ENCODE measurements at places on chromosomes 5 and 9.

DNA sequence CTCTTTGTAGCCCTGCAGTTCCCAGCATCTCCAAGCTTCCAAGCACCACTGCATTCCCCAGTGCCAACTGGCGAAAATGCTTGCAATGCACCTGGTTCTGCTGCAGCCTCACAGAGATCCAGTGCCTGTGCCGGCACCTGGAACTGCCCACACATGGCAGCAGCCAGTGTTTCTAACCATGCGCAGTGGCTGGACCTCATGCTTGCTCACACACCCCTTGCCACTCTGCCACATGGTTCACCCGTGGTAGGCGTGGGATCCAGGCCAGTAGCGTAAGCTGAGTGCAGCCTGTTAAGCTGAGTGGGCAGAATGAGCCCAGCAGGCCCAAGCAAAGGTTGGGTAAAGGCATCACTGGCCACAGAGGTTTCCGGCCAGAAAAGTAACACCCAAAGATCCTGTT lies 214.1 kb upstream of the VLDLR start:
- DNase-seq = no peak

DNA sequence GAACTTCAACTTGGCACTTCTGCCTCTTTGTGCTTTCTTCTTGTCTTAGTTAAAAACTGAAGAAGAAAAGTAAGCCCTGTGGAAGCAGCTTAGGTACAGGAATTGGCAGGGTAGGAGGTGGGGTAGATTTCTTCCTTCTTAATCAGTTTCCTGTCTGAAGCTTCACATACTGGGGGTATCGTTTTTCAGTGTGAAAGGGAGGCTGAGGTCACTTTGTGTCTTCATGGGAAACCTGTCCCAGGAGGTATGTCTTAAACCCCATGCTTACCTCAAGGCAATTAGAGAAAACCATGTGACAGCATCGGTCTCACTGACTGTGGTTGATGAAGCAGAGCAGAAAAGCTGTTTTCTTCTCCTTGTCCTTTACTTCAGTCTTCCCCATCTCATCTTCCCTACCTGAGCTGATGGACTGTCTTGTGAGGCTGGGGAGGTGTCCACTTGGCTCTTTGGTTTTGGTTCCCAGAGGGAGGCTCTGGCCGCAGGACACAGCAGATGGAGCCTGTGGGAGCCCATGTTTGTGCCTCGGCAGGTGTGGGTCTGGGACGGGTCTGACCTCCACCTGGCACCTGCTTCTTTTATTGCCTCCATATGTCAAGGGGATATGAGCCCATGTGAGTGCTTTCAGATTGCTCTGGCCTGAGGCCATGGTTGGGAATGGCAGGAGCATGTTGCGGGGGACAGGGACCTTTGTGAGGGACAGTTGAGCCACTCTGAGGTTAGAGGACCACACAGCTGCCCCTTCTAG lies 47.0 kb downstream of the SH3GL2 start:
- no peak for DNase-seq

- peak; percentile 90 for DNase-seq
Measured at GRCh38 chr9:88388203-88388885, at the start of gene SPIN1. SPIN1 (plus strand) TSS chr9:88388444; CDS start chr9:88426540, 38,096 bp downstream.

- DNase-seq = peak; percentile 93
Measured at GRCh38 chr9:133144142-133144903, 19.4 kb downstream of the GBGT1 start.

GRCh38 chr9:37996819-37997217 lies 72.2 kb downstream of the SHB start:
- DNase-seq = no peak

DNA sequence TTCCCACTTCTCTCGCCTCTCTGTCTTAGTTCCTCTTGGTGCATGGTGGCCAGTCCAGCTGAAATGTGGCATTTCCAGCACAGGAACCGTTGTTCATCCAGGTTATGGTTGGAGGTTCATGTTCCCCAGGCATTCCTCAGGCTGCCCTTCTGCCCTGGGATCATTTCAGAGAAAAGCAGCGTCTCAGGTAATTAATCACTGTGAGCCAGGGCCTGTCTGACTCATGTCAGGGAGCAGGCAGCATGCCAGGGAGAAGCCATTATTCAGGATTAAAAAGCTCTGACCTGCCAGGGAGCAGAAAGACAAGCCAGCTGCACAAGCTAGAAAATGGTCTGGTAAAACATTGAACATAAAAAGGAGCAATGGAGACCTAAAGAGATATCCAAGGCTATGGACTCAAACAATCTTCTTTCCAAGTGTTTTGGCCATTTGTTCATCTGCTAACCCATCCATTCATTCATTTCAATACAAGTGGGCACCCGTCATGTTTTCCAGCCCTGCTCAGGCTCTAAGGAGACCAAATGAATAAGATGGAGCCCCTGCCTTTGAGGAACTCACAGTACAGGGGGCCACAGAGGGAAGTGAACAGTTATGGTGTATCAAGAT lies 241.4 kb downstream of the DRD1 start:
- no peak for DNase-seq

GRCh38 chr5:86971034-86971571 lies 296.6 kb upstream of the RASA1 start:
- no peak for DNase-seq

DNA sequence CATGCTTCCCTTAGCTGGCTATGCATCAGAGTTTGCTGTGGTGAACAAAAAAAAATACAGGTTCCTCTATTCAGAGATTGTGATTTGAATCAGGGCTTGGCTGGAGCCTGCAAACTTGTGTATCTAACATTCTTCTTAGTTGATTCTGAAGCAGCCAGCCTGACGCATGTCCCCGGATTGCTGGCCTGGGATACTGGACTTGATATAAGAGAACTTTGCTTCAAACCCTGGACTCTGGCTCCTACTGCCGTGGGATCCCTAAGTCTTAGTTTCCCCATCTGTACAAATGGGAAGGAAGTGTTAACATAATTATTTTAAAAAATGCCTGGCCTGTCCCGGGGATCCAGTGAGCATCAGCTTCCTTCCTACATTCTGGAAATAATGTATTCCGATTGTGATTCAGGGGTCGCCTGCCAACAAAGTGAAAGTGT lies 292.8 kb downstream of the ARHGEF28 start:
- DNase-seq = no peak

GRCh38 chr9:38253200-38253599 lies 139.3 kb upstream of the ALDH1B1 start:
- DNase-seq = no peak

All from GM12891 (cell line).